ENCODE measurements at places on chromosomes 2 and 18. TPM values are rescaled to one million over a fixed set of nuclear protein-coding genes. Genes with fewer than 3 reads are reported as not detected.

Gene VWC2L
- not detected for total RNA-seq

DNA sequence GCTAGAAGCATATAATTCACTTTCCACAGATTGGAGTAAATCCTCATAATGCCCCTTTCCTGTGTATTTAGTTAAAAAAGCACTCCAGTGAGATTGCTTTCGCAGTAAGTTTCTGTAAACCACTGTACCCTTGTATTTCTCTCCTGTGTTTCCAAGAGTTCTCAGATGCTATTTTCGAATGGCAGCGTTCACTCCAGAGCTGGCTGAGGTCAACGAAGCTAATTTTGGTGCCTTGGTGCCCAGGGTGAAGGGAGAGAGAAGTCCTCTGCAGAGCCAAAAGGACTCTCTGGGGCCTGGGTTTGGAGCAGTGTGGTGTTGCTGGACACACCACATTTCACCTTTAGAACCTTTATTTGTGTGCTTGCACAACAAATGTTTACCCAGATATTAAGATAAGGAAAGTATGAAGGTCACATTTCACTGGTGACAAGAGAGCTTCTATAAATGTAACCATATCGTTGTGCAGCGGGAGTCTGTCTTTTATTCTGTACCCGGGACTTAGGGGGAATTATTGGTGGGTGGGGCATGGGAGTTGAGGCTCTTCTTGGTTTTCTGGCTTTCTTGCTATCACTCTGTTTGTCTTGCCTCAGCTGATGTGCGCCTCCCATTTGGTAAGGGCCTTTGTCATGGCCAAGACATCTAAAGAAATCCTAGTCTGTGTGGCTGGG, 9.9 kb downstream of the EPAS1 start:
- no peaks in the 10 kb centered on the region for H3K36me3 ChIP-seq
- peaks cover 35% of the 10 kb centered on the region for H3K27me3 ChIP-seq
- no peak overlapping the region for H3K27ac ChIP-seq
- H3K4me3 ChIP-seq: no peak overlapping the region
- no peak for DNase-seq

DNA sequence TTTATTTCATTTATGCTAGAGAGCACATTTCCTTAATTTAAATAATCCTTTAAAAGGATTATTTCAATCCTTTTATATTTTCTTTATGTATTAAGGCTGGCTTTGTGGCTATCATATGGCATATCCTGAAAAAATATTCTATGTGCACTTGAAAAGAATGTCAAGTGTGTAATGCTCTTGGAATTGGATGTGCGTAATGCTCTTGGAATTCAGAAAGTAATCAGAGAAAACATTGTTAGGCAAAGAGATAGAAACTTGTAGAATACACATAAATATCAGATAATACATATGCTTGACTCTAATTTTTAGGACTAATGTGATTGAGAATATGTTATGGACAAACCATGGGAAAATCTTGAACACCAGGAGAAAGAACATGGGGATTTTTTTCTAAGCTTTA, 197.5 kb upstream of the COL3A1 start:
- no peaks in the 10 kb centered on the region for H3K27me3 ChIP-seq
- DNase-seq: no peak
- H3K4me1 ChIP-seq: no peaks in the 10 kb centered on the region
- no peak overlapping the region for H3K27ac ChIP-seq

DNA sequence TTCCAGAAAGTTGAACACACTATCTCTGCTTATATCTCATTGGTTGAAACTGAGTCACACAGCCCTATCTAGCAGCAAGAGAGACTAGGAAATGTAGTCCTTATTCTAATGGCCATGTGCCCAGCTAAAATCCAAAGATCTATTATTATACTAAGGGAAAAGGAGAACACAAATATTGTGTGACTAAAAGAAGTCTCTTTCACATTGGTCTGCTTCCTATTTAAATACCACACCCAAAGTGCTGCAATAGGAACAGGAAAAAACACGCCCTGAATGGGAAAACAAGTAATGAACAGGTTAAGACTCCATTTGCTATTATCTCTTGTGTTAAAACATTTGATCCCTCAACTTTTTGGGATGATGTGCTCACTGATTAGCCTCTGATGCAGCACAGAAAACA, 86.8 kb upstream of the BARD1 start:
- no peaks in the 10 kb centered on the region for H3K36me3 ChIP-seq
- H3K4me3 ChIP-seq: no peak overlapping the region
- H3K27me3 ChIP-seq: no peaks in the 10 kb centered on the region
- no peaks in the 10 kb centered on the region for H3K4me1 ChIP-seq

Data from thymus (tissue), 14 donors.